Activated CD4-positive, CD25-positive, alpha-beta regulatory T cell treated with anti-CD3 and anti-CD28 coated beads, Interleukin-2, amount 50 U/mL, for 16 hours (primary cell): ENCODE measurements at places on chromosomes 2 and 18.

GRCh38 chr18:52948868-52949444 is 609.0 kb downstream of the DCC start:
- DNase-seq, result no peak

DNA sequence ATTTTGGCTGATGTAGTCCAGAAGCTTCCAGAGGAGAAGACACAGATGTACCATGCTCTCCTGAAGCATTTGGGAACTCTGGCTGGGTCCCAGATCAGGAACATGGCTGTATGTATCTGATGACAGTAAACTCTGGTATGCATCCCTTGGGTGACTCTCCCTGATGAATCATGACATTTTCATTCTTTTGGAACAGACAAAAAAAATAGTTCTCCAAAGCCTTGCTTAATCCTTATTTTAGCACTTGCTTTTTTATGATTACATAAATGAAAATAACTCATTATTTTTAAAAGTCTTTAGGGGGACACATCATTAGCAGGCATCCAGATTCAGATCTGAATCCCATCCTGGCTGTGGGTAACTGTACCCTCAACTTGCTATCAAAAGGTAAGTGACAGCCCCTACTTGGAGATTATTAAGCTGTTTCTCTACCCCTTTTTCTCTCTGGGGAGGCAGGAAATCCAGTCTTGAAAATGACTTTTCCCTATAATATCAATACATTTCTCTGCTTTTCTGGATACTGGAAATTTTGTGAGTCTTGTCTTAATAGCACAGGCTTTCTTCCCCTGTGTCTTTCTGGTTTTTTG is 23.3 kb downstream of the AOX1 start:
- DNase-seq, result no peak

DNA sequence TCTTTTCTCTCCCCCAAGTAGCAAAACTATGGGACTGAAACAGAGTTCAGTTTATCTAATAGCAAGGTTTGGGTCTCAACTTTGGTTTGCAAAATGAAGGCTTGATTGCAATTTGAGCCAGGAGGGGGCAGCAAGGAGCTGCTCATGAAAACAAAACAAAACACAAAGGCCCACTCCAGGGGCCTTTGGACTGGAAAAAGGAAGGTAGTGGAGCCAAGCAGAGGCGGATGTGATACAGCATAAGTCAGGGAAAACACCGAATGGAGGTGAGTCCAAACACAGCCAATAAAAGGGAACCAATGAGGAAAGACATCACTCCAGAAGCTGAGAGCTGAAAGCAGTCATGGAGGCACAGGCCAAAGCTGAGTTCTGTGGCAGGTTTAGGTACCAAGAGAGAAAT is 799.7 kb upstream of the ACVR2A start:
- DNase-seq, result no peak

- no peak for DNase-seq
Observed at GRCh38 chr2:231711677-231712450, 3.5 kb downstream of the PTMA start.

GRCh38 chr2:46334389-46335271 is 37.4 kb downstream of the EPAS1 start:
- no peak for DNase-seq

DNA sequence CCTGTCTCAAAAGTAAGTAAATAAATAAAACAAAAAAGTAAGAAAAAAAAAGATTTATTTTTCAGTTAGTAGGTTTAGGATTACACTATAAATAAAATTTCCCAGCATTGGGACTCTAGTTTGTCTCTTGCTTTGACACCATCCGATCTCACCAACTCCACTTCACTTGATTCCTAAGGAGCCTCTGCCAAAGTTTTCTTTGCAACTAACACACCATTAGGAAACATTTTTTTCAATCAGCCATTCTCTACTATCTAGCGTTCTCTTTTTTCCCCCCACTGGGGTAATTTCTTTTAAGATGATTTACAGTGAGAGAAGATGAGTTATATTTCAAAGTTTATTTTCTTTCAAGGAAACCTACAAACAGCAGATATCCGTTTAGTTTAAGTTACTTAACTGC is 10.6 kb upstream of the NEMP2 start:
- no peak for DNase-seq

GRCh38 chr2:88563129-88563528 is 64.1 kb downstream of the EIF2AK3 start:
- no peak for DNase-seq

DNA sequence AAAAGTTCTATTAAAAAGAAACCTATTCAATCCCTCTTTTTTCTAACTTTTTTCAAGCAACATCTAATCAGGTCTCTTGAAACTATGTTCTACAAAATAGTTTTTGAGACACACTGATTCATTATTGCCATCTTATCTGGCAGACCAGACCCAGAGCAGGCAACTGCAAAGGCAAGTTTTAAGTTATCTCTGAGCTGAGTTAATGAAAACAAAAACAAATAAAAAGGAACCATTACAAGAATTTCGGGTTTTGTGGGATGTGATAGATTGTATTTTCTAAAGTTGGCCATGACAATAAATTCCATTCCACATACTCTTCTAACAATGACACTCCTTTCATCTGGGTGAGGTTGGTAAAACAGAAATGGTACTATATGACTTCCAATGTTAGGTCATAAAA is 15.2 kb upstream of the TWSG1 start:
- DNase-seq, result no peak

DNA sequence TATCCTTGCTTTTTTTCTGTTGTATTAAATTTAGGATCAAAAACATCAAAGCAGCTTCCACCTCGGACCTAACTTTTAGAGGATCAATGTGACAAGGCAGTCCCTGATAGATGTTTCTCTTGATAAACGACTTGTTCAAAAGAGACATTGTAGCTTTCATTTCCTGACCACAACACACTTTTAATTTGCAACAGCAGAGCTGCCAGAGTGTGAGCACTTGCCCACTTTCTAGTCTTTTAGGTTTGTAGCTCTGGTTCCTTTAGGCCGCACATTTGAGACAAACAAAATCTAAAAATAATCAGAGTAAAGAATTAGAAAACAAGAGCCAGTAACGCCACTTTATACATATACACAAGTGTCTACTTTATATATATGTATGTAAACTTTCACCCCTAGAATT is 3.1 kb downstream of the FIGN start:
- no peak for DNase-seq

DNA sequence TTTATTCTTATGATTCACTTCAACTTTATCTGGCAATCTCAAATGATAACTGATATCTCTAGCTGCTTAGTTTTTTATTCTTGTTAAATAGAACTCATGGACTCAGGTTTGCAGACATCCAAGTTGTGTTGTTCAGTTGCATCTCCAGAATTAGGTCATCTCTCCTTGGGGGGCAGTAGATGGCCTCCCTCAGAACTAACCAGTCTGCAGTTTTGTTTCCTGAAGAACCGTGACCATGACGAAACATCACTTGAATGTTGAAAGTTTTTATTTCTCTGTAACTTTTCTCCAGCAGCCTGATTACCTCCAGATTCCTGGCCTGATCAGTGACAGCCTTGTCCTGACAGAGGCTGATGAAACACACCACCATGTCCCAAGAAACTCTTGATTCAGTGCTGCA is 321.5 kb downstream of the GALNT13 start:
- no peak for DNase-seq

GRCh38 chr2:232773815-232774214 is 2.5 kb downstream of the KCNJ13 start:
- no peak for DNase-seq

- DNase-seq, result no peak
Observed at GRCh38 chr2:205778356-205778755, 96.1 kb downstream of the NRP2 start.

DNA sequence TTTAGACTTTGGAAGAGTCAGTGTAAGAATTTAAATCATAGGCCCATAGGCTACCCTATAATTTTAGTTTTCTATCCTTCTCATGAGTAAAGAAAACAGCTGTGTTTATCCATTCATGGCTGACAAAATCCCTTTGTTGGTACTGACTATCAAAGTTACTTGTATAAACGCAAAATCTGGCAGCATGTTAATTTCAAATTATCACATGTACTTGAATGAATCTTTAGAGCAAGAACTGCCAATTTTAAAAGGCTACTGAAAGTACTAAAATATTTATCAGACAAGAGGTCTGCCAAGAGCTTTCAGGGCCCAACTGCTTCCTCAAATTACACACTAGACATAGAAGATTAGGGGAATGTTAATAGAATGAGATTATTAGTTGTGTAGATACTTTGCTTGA is 66.6 kb downstream of the MYL12B start:
- DNase-seq, result no peak
